ENCODE measurements at places on chromosomes 6 and 20. TPM values are rescaled to one million over a fixed set of nuclear protein-coding genes. Genes with fewer than 3 reads are reported as not detected.

DNA sequence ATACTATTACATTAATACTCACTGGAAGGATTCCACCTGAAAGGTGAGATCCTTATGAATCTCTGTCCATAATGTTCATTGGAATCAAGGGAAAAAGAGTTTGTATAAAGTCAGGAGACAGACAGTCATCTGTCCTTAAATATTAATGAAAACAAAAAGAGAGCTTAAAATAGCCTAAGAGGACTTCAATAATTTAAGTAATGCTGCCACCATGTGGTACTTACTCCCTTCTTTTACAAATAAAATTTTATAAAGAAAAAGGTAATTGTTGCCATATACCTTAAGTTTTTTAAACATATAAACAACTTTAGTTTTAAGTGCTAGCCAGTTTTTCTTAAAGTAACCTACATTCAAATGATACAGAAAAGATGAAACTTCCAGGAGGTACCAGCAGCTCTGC lies 5.1 kb downstream of the BLOC1S5 start:
- DNase-seq = no peak

GRCh38 chr6:152338335-152339125 lies 298.6 kb downstream of the SYNE1 start:
- DNase-seq = peak; percentile 28

DNA sequence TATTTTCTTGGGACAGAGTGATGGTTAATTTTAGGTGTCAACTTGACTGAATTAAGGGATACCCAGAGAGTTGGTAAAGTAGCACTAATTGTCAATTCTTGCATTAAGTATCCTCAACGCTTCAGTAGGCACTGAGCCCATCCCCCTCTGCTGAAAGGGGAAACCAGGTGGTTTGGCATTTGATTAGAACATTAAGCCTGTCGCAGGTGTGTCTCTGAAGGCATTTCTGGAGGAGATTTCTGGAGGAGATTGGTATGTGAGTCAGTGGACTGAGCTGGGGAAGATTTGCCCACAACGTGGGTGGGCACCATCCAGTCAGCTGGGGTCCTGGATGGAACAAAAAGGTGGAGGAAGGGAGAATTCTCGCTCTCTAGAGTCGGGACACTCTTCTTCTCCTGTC lies 119.8 kb downstream of the RFX6 start:
- no peak for DNase-seq

DNA sequence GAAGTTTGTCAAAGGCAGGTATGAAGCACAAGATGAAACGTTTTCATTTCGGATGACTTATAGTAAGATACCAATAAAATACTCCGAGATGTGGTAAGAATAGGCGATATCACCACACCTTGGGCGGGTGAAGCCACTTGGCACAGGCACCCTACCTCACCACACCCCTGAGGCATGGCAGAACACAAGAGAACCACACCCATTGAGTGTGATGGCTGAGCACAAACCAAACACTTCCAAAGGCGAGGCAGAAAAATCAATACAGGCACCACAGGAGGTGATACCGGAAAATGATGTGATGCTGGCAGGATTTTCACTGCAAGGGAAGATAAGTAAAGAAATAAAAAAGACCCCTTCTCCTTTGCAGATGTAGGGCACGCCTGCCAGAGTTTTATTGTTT lies 332.9 kb upstream of the PRDM1 start:
- no peak for DNase-seq

DNA sequence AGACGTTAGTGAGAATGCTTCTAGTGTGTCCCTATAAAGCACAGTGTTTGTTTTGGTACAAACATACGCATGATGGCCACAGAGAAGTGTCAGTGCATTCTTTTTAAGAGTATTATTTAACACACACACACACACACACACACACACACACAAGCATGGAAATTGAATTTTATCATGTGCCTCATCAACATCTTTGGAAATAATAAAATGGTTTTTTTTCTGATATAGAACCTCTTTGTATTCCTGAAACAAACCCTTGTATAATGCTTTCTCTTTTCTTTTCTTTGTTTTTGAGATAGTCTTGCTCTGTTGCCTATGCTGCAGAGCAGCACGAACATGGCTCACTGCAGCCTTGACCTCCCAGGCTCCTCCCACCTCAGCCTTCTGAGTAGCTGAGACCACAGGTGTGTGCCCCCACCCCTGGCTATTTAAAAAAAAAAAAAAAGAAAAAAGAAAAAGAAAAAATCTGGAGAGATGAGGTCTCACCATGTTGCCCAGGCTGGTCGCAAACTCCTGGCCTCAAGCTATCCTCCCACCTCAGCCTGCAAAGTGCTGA lies 116.2 kb upstream of the SYNDIG1 start:
- DNase-seq = no peak

DNA sequence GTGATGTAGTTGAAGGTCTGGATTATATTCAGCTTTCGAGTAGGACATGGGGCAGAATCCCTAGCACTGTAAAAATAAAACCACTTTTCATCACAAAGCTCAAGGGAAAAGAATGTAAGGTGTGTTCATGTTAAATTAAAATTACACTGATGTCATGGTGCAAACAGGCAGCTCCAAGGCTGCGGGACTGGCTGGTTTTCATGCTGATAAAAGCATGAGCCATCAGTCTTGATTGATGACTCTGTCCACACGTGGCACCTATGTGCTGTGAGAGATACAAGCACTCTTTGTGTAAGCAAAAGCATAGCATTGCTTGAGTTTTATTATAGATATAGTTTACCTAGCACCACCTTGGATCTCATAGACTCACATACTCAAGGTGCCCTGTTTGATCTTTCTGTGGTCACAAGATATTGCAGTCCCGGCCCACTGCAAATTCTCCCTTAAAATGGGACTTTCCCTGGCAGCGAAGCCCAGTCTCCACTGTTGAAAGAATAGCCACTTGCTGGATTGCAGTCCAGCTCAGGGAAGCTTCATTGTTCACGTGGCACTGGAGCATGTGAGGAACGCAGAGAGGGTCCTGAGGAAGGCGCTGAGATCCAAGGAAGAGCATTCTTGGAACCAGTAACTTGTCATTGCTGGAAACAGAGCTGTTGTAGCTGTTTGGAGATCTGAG lies 90.6 kb downstream of the TIAM2 start:
- DNase-seq = no peak

DNA sequence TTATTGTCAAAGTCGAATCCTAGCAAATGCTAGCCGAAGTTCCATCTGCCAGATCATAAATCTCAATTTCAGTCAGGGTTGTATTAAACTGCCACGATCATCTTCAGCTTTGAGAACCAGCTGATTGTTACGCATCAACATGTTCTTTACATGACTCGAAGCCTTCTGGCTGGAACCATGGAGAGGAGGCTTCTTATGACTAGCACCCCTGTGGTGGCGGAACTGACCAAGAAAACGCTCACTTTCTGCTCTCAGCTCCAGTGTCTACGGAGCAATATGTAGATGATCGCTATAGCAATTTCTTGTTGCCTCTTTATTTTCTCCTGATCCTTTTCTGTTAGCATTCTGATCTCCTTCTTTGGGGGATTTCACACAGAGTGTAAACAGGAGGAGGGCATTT lies 479.4 kb upstream of the SLC35B3 start:
- no peak for DNase-seq

- DNase-seq = no peak
Observed at GRCh38 chr6:86031713-86032112, 389.0 kb upstream of the SYNCRIP start.

GRCh38 chr6:21739838-21740237 lies 146.3 kb downstream of the SOX4 start:
- no peak for DNase-seq

DNA sequence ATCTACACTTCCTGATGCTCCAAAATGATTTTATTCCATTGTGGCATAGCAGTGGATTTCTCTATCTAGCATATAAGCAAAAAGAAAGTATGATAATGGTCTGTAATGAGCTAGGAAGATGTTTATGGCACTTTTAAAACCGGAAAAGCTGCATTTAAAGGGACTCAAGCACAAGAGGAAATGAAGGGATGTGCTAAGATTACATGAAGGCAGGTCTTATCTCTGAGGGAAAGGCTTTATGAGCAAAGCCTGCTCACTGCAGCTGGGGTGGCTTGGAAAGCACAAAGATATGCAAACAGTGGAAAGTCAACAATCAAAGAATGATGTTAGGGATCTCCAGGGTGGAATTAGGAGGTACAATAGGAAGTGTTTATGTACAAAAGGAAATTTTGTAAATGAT lies 138.2 kb downstream of the TENT5A start:
- DNase-seq = no peak

GRCh38 chr6:98880486-98880885 lies 46.1 kb downstream of the POU3F2 start:
- no peak for DNase-seq

DNA sequence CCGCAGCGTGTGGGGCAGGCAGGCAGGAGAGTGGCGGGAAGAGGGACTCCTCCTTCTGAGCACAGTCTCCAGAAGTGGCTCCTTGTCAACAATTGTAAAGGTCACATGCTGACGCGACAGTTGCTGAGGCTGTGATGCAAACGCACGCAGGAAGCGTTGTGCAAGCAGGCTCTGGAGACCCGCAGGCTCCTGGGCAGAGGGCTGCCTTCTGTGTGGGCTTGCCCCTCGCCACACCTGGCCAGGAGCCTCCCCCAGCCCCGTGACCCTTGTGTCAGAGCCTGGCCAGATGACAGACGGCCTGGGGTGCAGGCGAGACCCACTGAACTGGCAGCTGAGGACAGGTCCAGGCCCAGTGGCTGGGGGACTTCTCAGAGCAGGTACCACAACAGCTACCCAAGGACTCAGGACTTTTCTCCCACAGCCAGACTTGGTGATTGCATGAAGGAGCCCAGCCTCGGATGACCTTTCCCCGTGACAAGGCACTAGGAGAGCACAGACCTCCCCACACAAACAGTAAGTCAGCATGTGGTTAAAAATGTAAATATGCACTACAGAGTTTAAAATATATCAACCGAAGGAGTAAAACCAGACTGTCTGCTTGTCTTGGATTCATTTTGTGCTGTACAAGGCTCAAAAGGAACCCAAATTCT lies 222.1 kb upstream of the RREB1 start:
- DNase-seq = peak; percentile 94

GRCh38 chr20:23061734-23062561 lies 12.5 kb upstream of the THBD start:
- DNase-seq = peak; percentile 87

DNA sequence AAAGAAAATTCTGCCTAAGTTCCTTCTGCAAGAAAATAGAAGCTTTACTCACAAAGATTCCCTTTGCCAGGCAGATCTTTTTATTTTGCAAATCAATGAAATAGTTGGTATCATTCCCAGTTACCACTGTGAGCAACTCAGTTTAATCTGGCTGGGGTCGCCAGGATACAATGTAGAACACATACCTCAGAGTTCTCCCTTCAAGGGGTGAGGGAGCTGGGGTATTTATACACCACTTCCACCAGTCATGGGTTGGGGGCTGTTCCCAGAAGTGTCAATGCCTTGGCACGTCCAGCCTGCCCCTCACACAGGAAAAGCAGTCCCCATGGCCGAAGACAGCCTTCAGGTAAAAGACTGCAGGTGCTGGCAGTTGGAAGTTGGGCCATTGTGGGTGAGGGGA lies 86.2 kb downstream of the SLC24A3 start:
- no peak for DNase-seq

The LGSN gene
- 0.81 TPM for polyA plus RNA-seq

The BNIP5 gene
- polyA plus RNA-seq = not detected

The TRAPPC3L gene
- polyA plus RNA-seq = 0.32 TPM

The UBE2C gene
- 57.5 TPM for polyA plus RNA-seq

All from left lung (tissue), 14 donors.